NCI-H1436 treated with DMSO at 0.1 percent for 48 hours (cell line): ENCODE measurements at places on chromosomes 16 and 17.

DNA sequence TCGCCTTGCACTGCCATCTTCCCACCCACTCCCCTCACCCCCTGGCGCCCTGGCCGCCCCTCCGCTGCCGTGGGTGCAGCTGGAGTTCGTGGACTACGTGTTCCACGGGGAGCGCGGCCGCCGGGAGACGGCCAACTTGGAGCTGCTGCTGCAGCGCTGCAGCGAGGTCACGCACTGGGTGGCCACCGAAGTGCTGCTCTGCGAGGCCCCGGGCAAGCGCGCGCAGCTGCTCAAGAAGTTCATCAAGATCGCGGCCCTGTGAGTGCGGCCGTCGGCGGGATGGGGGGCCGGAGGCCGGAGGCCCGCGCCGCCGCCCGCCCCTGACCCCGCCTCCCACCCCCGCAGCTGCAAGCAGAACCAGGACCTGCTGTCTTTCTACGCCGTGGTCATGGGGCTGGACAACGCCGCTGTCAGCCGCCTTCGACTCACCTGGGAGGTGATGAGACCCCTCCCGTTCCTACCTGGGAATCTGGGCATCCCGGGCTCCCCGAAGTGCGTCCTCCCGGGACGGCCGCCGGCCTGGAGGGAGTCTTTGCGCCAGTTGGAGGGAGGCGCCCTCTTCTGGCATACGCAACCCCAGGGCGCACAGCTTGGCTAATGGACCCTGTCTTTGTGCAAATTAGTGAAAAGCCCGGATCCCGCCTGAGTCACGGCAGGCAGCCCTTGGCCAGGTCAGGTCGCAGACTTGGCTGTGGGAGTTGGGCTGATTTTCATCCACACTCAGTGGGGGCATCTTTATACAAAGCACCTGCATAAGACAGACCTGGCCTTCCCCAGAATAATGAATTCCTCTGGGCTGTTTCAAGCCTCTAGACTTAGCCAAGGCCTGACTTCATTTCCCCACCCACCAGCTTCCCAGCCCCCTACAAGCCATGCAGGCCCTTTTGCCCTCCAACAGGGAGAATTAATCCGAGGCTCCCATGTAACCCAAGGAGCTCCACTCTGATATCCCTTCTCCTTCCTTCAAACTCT lies 14.3 kb downstream of the RAPGEFL1 start:
- peak; percentile 37 for DNase-seq

- DNase-seq: no peak
Observed at GRCh38 chr16:78538919-78539318, 439.5 kb downstream of the WWOX start.

GRCh38 chr17:56754523-56755208 lies 79.1 kb downstream of the C17orf67 start:
- no peak for DNase-seq

DNA sequence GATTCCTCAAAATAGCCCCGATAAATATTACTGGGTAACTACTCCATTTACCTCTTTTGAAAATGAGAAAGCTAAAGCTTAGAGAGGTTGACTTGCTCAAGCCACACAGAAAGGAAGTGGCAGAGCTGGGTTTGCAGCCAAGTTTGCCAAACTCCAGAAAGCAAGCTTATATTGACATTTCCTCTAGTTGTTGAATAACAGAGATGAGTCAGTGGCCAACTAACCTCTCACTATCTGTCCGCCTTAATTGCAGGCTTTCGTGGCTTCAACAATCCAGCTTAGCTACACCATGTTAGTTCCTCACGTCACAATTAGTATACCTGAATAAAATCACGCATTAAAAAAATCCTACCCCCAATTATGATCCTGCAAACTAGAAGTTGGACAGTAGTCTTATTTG lies 151.7 kb downstream of the CNTNAP4 start:
- DNase-seq: no peak

DNA sequence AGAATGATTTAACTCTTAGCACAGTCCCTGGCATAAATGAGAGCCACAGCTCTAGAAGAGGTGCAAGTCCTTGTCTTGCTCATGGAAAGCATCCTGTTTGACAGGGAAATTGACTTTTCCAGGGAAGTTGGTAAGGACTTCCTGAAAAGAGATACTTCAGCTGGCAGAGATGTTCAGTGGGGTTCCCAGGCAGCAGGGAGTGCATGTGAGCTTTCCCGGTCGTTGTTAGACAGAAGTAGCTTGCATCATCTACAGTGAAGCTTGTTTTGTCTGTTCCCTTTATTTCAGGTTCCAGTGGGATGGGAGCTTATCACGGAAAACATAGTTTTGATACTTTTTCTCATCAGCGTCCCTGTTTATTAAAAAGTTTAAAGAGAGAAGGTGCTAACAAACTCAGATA lies 22.9 kb downstream of the ALDH3A2 start:
- no peak for DNase-seq

- no peak for DNase-seq
Observed at GRCh38 chr17:72952220-72952619, 140.3 kb downstream of the SLC39A11 start.

DNA sequence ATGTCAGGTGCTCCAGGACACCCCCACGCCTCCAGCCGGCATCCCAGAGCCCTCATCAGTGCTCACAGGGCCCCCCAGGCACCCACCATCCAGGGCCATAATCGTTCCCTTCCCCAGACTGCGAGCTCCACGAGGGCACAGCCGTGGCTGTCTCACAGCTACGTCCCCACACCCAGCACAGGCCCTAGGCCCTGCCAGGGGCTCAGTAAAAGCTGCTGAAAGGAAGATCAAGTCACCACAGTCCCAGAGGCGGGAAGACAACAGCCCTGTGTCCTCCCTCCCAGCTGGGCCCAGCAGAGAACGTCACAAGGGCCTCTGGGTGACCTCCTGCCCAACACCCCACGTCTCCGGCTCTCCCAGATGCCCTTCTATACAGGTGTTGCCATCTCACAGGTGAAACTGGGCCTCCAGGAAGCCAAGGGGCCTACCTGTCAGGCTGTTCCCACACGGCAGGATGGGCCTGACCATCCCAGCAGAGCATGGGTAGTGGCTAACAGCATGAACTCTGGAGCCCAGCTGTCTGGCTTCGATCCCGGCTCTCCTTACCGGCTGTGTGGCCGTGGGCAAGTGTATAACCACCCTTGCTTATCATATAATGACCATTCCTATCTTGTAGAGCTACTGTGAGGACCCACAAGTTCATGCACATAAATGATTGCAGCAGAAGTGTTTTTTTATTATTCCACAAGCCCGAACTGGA lies 17.9 kb downstream of the ARL2BP start:
- DNase-seq: no peak

GRCh38 chr16:51035711-51036110 lies 115.4 kb downstream of the SALL1 start:
- no peak for DNase-seq

DNA sequence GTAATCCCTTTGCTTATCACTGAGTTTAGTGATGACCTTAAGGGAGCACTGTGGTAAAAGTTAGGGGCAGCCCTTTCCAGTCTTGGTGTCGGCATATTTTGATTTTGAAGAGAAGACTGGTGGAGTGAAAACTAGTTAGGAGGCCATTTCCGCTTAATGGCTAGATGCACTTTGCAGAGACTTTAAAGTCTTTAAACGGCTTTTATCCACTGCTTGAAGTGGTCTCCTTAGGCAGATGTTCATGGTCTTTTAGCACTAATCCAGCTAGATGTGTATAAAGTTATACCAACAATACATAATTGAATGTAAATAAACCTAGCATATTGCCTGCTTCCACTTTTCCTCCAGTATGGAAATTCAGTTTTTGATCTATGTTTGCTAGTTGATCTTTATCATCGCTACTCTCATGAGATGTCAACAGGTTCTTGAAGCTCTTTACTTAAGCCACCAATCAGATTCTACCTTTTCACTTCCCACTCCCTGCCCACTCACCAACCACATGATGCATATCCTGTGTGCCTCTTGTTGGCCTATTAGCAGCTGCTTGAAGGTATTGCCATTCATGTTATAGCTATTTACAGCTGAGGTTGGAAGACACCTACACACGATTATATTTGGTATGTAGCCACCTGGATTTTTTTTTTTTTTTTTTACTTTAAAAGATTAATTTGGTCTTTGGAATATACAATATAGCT lies 132.0 kb downstream of the NLK start:
- peak; percentile 26 for DNase-seq

DNA sequence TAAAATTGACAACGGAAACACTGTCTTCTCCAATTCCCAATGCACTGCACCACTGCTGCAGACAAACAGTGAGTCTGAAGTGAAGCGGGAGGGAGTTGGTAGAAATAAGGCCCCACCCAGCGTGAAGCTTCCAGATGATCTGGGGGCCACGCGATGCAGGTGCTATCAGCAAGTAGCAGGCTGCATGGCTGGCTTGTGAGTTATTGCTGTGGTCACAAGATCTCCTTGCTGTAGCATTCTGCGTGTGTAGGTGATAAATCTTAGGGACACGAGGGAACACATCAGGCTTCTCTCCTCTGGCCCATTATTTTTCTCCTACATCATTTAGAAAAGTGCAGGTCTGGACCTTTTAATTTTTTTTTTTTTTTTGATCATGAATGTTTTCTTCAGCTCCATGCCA lies 407.6 kb downstream of the TMEM114 start:
- no peak for DNase-seq

- DNase-seq: no peak
Observed at GRCh38 chr17:68346448-68346847, 55.2 kb downstream of the ARSG start.

DNA sequence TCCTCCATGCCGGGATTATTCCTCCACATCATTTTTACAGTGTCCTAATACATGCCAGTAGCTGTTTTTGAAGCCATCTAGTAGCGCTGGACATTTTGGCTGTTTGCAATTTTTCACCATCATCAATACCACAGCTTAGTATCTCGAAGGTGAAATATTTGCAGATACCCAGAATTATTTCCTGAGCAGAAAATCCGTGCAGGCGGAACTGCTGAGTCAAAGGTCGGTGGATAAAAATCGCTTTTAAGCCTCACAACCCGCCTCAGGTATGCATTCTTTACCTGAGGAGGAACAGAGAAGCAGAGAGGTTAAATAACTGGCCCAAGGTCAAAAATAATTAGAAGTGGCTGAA lies 584 bp upstream of the TNRC6A start:
- DNase-seq: no peak

- no peak for DNase-seq
Observed at GRCh38 chr16:70390774-70391173, 44.1 kb downstream of the DDX19A start.

DNA sequence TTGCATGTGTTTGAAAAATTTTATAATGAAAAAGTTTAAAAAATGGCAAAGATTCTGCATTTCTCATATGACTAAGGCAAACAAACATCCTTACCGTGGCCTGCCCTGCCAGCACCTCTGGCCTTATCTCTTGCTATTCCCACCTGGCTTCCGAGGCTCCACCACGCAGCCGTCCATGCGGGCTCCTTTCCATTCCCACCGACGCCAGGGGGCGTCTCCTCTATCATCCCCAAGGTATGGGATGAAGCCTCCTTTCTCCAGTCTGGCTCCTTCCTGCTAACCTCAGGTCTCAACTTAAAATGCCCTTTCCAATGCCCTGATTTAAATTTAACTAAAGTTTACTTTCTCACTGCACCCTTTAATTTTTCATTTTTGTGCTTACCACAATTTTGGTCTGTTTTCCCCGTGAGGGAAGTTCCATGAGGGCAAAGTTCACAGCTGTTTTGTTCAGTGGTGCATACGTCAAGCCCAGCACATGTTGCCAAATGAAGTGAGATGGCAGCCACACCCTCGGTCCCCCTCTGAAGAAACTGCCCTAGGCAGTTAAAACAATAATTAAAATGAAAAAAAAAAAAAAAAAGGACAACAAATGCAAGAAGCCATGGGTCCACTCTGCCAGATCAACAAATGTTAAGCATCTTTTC lies 13.3 kb upstream of the SDK2 start:
- DNase-seq: no peak

DNA sequence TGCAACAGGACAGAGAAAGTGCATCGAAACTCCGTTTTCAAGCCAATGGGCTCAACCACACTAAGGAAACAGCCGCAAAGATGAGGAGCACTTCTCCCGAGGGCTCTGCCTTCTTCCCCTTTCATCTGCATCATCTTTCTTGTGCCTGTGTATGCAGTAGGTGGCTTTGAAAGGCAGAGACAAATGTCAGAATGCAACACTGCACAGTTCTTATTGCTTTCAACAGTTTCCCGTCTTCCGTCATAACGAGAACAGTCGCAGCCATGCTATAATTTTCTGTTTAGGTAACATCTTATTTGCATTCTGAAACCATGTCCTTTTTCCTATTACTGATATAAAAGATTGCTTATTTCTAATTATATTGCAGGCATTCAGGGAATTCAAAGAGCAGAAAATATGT lies 205.2 kb downstream of the SLC39A11 start:
- no peak for DNase-seq

DNA sequence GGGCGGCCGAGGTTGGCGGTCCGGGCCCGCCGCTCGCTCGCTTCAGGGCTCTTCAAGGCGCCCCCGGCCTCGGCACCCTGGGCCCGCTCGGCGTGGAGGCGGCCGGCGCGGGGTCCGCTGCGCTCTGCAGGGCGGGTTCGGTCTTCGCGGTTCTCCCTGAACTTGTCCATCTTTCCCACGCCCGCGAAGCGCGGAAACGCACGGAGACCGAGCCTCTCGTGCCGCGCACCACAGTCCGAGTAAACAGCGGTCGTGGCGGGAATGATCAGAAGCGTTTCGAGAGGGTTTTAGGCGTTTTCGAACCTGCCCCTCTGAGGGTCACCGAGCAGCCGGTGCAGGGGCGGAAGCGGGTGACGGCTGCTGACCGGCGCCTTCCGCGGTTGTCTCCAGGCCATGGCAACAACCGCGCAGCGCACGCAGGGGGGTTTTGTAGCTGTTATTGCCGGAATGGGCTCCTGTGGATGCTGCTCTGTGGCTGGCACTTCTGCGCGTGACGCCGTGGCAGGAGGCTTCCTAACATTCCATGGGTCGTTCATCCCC lies 414 bp downstream of the NARF start:
- DNase-seq: no peak

DNA sequence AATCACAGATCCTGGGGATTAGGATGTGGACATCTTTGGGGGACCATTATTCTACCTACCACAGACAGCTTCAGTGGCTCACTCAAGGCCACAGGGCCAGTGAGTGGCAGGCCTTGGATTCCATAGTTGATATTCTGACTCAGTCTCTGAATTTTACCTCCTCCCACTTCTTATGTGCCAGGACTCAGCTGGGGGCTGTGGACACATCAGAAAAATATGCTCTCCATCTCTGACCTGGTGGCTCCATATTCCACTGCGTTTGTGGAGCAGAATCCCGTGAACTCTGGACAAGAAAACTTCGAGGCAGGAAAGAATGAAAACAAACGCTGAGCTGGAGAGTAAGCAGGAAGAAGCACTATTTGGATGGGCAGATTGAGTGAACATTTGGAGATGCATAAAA lies 301.8 kb upstream of the MAF start:
- DNase-seq: no peak

GRCh38 chr17:32795339-32795979 lies 81.5 kb downstream of the MYO1D start:
- DNase-seq: no peak
